Stimulated activated CD8-positive, alpha-beta memory T cell treated with anti-CD3 and anti-CD28 coated beads, Interleukin-12 subunit alpha, Interleukin-12 subunit beta, amount 100 ng/mL, for 1 hour (primary cell): ENCODE measurements at places on chromosomes 2 and 18.
A peak's percentile ranks its signal among the peaks of the same experiment; 100 is the strongest.

DNA sequence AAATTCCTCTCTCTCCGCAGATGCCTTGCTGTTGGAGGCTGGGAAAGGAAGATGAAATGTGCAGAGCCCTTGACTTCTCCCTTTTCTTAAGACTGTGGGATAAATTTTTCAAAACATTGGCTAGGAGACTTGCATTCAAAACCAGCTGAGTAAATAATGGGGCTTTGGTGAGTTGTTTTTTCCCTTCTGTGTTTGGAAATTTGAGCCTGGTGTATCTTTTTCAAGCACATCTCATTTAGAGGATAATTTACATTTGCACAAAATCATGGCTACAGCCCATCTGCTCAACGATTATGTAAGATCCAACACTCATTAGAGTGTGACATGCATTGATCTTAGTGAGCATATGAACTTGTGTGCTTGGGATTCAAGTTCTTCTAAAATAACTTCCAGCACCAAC lies 112.1 kb upstream of the ATP8B1 start:
- no peak for DNase-seq

- peak; percentile 39 for DNase-seq
Measured at GRCh38 chr2:134258684-134259388, 5.0 kb downstream of the MGAT5 start.

GRCh38 chr2:8335801-8336200 lies 346.1 kb upstream of the ID2 start:
- DNase-seq: no peak

DNA sequence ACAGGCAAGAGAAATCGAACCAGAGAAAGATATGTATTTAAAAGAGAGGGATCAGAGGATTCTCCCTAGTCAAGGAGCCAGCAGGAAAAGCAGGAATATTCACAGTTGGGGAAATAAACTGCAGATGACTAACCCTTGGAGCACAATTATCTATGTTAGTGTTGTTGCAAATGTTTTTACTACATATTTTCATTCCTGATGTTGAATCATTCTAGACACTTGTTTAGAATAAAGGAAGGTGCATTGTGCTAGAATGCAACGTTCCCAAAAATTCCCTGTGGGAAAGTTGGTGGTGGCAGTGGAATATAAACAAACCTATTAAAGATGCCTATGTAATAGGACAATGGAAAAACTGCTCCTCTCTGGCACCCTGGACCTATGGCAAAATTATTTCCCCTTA lies 63.3 kb downstream of the DTNA start:
- no peak for DNase-seq

DNA sequence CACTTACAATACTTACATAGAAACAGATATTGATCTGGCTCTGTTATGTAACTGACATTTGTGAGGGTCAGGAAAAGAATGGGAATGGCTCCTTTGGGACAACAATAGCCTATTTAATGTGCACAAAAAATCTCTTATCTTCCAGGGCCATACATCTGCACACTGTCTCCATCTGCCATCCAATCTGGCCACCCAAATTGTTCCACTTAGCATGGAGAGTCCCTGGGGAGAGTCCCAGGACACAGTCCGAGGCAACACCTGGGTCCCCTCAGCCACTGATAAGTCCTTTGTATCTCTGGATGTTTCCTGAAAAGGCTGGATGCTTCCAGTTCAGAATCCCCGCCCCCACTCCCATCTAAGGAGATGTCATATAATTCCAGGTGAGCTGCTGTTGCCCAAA lies 274.2 kb upstream of the NCKAP5 start:
- no peak for DNase-seq

DNA sequence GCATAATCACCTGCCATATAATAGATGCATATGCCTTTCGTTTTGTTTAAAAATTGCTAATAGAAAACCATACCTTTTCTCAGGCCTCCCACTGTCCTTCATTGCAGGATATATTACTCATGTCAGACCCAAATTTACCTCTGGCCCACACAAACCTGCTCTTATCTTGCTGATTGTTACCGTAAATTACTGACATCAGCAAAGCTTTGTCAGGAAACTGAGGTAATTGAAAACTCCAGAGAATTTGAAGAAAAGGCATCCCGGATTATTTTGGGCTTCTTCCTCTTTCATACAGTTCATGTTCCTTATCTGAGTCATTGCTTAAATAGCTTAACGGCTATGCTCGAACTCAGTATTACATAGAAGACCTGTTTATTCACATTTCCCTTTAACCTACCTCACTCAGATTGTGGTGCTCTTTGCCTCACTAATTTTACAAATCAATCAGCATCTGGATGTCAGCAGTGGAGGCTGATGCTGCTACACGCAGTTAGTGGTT lies 145.7 kb downstream of the ZEB2 start:
- DNase-seq: no peak

DNA sequence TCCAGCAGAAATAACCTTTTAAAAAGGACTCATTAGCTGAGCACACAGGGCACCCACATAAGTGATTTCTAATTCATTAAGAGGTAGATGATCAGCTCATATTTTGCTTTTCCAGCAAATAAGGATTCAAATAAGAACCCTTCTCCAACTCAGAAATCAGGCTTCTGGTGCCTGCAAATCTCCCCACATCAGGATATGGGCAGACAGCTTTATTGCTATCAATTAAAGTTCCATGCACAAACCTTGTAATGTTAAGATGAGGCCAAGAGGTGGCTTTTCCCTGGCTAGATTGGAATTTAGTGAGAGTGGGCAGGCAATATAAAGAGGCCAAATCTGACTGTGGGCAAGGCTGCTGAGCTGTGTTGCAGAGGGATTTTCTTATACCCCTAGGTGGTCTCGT lies 193.6 kb downstream of the SH3RF3 start:
- no peak for DNase-seq

DNA sequence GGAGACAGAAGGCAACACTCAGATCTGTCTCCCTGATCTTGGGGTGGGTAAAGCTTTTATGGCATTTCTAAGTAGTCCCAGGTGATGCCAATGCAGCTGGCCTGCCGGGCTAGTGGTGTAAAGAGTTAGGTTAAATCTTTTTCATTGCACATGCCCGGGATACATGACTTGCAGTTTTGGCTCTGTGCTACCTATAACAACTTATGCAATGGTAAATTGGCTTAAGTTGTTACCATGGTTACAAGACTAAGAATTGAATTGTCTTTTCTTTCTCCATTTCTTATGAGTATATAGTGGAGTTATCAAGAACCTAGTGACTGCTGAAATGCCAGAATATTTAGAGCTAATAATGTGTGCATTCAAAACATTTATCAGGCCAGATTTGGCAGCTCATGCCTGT lies 5.3 kb upstream of the FAM110C start:
- DNase-seq: no peak

GRCh38 chr18:64379662-64380061 lies 230.8 kb upstream of the LINC00305 start:
- no peak for DNase-seq

DNA sequence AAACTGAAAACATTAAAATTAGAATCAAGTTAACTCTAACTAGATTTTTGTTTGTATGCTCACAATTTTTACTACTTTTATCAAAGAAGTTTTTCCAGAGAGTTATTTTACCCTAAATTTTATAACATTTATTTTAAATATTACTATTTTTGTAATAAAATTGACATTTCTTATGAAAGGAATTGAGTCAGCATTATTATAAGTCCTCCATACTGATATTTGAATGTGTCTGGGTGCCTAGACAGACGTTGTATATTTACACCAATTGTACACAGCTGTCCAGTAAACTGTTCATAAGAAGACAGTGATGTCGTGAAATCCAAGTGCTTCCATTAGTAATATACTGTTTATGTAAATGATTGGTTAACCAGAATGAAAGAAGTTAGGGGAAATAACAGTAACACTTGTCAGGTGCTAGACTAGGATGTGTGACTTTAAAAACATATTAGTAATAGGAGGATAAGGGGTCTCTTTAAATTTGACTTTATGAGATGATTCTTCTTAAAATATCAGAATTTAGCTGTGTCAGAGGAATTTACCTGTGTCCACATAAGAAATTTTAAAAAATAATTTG lies 73.7 kb downstream of the TANK start:
- no peak for DNase-seq

- DNase-seq: no peak
Measured at GRCh38 chr2:171595456-171595855, 73.2 kb downstream of the CYBRD1 start.

- no peak for DNase-seq
Measured at GRCh38 chr2:46389417-46389916, 89.9 kb upstream of the TMEM247 start.

DNA sequence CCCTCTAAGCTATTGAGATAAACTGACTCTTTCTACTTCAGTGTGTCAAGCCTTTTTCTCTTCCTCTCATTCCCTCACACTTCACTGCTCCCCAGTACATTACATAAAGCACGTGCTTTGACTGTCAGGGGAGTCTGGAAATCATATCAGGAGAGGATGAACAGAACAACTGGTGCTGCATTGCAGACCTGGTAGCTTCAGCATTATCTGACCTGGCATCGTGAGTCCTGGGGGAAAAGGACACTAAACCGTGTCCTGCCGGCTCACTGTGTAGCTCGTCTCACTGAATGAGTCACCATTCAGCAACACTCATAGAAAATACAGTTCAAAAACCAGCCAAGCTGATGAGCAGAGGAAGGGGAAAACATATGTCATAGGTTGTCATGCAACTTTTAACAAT lies 108.5 kb upstream of the UNC80 start:
- no peak for DNase-seq

DNA sequence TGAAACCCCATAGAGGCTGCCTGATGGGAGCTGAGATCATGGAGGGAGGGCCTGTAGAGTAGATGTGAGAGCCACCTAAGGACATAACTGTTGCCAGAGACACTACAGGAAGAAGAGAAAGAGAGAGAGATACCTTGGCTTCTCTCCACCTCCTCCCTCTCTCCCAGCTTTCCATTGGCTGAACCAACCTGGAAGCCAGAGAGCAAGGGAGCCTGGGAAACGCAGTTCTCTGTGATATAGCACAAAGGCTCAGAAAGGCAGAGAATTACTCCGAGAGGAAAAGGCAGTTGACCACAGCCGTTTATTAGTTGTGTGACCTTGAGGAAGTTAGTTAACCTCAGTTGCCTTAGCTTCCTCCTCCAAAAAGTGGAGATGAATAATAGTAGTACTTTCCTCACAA lies 37.7 kb upstream of the MAT2A start:
- DNase-seq: no peak

- no peak for DNase-seq
Measured at GRCh38 chr2:67311536-67311935, 85.6 kb upstream of the ETAA1 start.

GRCh38 chr2:15163326-15163725 lies 397.8 kb downstream of the NBAS start:
- DNase-seq: no peak

GRCh38 chr2:74806920-74807319 lies 27.0 kb upstream of the HK2 start:
- no peak for DNase-seq

DNA sequence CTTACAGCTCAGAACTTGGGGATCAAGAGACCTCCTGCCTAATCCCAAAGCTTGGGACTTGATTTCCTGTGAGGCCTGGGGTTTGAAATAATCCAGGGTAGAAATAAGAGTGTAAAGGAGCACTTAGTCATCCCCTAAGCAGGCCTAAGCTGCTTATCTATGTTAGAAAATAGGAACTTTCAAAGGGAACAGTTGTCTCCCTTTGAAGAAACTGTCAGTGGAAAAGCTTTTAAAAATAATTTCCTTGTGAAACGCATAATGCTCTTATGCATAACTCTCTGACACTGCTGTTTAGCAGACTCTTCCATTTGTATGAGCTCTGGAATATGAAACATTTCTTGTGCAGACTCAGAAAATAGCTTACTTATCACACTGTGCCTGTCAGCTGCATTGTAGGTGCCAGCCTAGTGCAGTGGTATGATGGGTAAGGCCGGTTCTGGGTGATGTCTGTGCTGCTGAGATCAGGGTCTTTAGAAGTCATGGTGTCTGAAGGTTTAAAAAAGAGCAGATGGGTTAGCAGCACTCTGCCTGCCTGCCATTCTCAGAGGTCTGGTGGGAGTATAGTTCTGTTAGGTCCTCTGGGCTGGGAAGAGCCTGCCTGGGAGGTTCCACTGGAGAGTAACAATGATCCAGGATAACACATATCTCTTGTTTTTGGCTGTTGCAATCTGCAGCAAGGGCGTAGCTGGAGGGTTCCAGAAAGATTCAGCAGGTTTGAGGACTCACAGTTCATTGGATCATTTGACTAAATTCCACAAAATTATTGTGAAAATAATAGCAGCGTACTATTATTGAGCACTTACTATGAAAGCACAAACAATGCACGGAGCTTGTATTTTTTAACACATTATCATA lies 283.2 kb upstream of the MEX3C start:
- no peak for DNase-seq

DNA sequence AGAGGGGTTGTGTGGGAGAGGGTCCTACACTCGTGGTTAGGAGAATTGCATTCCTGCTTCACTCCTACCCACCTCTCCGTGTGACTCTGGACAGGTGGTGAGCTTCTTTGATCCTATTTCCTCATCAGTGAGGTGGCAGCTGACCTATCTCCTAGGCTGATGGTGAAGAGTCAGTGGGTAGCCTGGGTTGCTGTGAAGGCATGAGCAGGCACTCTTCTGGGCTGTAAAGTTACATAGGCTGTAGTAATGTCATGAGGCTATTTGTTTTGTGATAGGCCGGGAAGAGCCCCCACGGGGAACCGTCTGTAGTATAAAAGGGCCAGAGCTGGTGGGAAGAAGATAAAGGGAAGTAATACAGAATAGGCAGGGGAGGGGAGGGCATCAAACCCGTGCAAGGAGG lies 83.8 kb downstream of the TMEM247 start:
- DNase-seq: no peak

GRCh38 chr2:105797298-105797819 lies 52.6 kb downstream of the NCK2 start:
- DNase-seq: no peak

DNA sequence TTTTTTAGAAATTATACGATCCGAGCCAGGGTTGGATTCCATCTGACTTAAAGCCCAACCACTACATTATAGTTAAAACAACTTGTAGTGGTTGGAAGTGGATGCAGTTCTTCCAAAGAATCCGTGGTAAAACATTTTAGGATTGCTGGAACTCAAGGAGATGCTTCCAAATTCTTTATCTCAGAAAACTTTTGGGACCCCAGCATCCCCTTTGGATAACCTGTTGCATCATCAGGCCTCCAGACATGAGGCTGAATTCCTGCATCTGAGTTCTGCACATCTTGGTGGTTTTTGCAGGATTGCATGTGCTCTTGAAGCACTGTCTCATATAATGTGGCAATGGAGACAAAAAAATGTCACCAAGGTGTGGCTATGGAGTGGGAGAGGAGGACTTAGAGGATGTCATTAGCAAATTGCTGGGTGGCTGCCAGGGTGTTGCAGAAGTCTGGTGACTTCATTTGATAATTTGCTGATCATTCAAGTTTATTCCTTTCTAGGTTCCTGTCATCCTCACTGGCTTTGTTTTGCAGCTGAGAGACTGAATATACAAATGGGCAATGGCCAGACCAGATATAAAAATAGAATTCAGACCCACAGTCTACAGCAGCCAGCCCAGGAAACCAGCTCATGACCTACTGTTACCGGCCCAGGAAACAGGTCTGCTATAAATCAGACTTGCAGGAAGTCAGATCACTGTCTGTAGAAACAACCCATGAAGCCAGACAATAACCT lies 207.7 kb downstream of the BCL2 start:
- DNase-seq: no peak

GRCh38 chr2:150088538-150088937 lies 398.9 kb downstream of the RND3 start:
- DNase-seq: no peak
